GM18507 (cell line): ENCODE measurements at places on chromosomes 1 and 21.

DNA sequence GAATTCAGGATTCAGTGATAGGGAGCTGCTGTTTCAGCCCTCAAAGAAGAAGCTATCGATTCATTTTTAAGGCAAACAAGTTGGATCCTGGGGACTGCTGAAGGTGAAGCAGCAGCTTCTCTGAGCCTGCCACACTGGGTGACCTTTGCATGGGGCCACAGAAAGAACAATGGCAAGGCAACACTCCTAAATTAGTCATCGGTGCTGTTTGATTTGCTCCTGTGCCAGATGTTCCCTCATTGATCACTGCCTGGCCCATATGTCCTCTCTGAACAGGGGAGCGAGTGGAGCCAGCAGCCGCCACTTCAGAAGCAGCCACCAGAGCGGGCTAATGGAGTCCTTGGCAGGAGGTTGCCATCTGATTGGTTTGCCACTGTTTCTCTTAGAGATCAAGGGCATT lies 391.5 kb downstream of the NTNG1 start:
- no peak for DNase-seq

DNA sequence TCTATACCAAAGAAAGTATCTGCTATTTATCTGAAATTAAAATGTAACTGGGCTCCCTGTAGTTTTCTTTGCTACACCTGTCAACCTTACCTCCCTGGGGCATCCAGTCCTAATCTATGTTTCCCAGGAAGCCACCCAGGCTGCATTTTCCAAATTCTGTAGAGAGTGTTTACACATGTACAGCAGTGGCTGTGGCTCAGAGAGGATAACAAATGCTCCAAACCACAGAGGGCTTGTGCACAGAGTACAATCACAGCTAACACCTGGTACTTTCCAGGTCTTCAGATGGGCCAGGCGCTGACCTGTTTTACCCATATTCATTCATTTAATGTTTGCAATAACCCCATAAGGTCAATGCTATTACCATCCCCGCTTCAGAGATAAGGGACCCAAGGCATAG lies 146.5 kb upstream of the TNR start:
- DNase-seq, result no peak

DNA sequence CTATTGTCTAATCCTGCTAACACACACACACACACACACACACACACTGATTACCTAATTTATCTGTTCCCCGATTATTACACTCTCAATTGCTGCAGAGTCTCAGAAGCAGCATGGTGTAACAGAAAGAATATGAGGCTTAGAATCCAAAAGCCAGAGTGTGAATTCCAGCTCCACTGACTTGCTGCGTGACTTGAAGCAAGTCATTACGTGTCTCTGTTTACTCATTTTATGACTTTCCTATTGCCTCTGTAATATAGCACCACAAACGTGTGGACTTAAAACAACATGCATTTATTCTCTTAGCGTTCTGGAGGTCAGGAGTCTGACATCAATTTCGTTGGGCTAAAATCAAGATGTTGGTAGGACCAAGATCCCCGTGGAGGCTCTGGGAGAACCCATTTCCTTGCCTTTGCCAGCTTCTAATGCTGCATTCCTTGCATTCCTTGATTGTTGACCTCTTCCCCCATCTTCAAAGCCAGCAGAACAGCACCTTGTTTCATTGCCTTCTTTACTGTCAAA lies 55.9 kb upstream of the ATP5PO start:
- DNase-seq, result no peak

DNA sequence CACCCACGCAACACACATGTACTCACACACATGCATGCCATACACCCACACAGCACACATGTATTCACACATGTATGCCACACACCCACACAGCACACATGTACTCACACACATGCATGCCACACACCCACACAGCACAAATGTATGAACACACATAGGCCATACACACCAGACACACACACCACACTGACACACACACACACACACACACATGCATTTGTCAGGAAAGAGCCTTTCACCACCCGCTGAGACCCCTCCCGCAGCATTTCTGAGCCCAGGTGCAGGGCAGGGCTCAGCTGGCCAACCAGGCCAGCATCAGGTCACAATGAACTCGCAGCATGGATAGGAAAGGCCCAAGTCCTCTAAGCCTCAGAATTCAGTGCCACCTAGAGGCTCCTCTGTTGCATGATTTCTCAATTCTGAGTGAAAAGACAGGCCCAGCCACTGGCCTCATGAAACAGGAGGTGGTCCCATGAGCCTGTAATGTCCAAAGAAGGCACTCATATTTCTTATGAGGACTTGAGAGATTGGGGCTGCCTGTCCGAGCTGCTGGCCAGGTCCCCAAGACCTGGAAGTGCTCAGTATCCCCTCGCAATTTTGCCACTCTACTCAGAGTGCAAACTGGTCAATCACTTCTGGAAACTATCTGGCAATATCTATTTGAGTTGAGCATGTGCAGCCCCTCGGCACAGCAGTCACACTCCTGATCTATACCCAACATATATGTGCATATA lies 57.3 kb downstream of the PSMG1 start:
- DNase-seq, result no peak

- no peak for DNase-seq
Observed at GRCh38 chr1:43499898-43500297, 30.8 kb upstream of the PTPRF start.

DNA sequence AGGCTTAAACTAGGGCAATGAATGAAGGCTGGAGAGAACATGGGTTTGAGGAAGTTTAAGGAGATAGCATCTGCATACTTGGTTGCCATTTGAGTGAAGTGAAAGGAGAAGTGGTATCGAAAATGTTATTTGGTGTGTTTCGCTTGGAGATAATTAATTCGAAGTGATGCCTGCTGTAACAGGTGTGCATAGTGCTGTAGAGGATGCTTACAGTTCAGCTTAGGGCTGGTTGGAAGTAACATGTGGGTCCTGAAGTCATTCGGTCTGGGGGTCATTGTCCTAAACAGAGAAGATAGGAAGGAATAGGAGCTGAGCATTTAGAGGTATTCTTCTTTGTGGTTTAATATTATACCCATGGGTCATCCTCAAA lies 301 bp upstream of the NUDT17 start:
- DNase-seq, result peak; percentile 54

DNA sequence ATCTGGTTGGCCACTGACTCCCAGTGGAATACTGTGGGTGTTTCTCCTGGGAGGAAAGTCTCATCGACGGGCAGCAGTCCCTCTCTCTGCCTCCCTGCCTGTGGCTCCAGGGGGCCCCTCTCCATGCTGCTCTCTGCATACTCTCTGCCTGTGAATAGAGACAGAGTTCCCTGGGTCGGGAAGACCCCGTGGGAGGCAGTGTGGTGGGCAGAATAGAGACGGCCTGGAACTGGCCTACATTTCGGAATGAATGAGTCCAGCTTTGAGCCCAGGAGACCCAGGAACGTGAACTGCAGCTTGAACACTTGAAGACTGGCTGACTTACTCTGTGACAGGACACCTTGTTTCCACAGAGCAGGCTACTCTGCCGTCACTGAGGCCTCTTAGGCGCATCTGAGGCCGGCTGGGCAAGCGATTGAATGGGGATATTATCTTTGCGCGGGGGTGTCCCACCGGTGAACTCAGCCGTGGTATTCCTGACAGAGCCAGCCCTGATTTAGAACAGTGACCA lies 64.0 kb downstream of the KIF21B start:
- no peak for DNase-seq

DNA sequence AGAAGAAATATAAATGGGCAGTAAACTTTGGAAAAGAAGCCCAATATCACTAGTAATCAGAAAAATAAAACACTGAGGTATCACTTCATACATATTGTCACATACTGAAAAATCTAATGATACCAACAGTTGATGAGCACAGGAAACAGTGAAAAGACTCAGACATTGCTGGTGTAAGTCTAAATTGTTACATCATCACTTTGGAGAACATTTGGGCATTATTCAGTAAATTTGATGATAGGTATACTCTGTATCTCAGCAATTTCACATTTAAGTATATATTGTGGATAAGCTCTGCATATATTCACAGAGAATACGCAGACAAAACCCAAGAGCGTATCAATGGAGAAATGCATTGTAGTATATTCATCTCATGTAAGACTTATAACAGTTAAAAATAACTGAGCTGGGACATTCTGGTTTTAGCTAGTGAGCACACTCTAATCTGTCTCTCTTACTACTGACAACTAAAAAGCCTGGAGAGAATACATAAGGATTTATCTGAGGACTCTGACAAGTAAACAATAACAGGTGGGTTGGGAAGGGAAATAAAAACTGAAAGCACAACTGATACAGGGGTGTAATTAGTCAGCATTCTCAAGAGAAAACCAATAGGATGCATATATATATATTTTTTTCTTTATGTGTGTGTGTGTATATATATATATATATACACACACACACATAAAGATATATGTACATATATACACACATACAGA lies 212.7 kb upstream of the JUN start:
- no peak for DNase-seq

DNA sequence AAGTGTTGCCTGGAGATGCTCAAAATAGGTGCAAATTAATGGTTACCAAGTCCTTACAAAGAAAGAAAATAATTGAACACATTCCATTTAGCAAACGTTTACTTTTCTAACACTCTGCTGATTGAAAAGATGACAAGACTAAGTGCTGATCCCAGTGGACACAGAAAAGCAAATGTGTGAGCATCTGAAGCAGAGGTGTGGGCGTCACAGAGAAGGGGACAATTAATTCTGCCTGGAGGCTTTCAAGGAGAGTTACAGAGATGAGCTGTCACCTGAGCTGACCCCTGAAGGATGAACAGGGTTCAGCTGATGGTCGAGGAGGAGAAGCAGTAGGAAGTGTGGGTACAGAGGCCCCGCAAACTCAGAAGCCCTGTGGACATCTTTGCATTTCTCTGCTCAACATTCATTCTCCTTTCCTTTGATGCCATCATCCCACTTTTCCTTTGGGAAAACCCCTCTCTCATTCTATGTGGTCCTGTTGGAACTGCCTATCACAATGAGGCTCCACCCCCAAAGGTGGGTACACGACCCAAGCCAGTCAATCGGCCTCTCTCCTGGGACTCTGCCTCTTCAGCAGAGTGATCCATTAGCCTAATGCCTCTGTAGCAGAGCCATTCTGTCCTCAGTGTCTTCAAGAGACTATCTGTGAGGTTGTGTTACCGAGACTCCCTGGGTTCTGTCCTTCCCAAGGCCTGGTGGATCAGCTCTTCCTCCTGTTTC lies 17.2 kb upstream of the PLA2G2E start:
- DNase-seq, result no peak

GRCh38 chr21:40616377-40616704 lies 230.6 kb downstream of the DSCAM start:
- no peak for DNase-seq

DNA sequence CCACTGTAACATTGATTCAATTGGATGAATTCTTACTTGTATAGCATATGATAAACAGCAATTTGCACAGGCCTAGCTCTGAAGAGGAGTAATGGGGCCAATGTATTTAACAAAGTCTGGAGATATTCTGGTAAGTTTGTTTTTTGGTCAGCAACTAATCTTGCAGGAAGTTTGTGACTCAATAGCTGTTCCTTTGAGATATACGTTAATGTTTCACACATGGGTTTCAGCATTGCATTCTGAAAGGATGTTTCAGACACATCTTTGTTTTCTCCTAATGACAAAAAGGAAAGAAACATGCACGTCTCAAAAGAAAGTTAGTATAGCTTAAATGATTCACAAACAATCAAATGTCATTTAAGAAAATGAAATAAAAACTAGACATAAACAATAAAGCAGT lies 49.0 kb downstream of the LTN1 start:
- no peak for DNase-seq

DNA sequence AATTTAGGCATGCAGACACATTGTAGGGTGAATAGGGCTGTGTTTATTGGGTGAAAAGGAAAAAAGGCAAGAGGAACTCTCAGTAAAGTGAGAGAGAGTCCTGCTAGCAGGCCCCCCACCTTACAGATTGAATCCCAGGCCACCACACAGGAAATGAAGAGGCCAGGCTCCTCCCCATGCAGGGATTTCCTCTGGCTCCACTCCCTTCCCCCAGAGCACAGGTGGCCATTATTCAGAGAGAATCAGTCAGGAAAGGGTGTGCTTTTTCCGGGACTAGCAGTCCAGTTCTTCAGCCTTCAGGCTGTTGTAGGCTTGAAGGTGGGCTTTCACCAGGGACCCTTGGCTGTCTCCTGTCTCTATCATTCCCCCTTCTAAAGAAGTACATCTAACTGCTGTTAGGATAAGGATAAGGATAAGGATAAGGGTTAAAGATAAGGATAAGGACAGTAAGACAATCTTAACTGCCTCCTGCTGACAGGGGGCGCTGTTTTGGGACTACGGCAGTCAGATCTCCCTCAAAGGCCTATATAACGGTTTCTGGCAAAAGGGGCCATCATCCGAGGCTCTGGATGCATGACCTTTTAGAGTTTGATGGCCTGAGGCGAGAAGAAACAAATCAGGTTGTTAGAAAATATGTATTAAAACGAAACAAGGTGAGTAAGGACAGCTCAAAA lies 26.3 kb downstream of the ZNF648 start:
- no peak for DNase-seq

DNA sequence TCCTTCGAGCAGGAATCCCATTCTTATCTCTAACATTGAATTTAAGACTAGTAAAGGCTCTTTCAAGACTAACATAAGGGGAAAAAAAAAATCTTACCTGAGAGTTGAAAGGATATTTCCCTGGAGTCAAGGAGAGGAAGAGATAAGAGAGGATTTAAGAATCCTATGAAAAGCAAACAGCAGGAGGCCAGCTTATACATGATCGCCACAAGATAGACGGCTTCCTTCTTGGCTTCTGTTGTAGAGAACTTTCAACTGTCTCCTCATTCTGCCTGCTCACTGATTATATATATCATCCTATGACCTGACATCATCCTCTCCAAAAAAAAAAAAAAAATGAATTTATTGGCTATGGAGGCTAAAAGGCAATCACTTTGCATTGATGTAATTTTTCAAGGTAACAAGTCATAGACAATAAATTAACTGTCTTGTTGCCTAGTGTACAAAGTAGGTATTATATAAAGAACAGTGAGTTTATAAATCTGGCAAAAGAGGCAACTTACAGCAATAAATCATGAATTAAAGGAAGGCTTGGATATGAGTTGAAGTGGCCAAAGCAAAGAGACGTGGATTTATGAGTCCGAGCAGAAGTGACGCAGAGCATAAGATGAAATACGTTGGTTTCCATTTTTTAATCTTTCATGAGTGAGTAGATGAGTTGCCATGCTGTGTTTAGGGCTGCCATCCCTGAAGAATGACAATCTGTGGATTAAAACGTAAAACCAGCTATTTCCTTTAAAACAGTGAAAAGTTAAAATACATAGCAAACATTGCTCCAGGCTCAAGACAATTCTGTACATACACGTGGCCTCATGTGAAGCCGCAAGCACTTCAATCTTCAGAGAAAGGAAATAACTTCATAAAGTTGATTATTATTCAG lies at the start of gene UTS2:
UTS2 (minus strand) TSS at position 262 of the 880 bp plus-strand sequence; CDS start at position 200, 62 bp downstream.
- no peak for DNase-seq

DNA sequence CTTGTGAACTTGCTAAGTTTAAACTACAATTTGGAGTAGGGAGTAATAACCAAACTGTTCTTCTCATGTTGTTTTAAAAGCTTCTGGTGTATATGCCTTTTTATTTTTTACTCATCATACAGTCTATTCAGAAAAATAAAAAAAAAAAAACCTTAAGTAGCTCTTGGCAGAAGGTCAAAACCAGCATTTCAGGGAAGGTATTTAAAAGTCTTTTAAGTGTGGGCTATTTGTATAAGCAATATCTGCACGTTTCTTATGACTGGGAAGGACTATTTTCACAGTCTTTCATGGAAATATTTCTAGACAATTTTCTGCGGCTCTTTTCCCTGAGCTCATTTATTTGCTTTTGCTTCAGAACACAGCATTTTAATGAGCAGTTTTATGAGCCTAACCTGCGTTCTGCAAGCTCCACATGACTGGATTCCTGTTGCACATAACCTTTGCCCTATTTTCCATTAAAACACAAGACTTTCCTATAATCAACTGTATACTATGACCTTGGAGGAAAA lies 60.9 kb upstream of the C1orf105 start:
- no peak for DNase-seq
